GM18507 (cell line): ENCODE measurements at places on chromosomes 12 and 14.

DNA sequence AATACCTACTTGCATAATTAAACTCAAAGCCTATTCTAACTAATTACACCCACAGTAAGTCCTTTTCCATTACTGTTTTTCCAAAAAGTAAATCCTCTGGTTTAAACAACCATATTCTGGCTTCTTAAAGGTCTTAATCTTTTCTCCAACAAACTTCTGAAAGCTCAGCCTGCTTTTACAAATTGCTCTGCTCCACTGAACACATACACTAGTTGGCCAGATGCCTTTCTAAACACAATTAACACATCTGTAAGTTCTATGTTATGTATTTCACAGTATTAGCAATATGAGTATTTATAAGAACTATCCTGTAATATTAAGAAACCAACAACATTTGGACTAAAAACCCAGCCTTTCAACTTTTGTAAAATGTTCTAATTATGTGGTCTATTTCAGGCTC is 30.1 kb downstream of the PTPRB start:
- no peak for DNase-seq

- DNase-seq, result no peak
Measured at GRCh38 chr14:31252865-31253264, 45.3 kb upstream of the HECTD1 start.

DNA sequence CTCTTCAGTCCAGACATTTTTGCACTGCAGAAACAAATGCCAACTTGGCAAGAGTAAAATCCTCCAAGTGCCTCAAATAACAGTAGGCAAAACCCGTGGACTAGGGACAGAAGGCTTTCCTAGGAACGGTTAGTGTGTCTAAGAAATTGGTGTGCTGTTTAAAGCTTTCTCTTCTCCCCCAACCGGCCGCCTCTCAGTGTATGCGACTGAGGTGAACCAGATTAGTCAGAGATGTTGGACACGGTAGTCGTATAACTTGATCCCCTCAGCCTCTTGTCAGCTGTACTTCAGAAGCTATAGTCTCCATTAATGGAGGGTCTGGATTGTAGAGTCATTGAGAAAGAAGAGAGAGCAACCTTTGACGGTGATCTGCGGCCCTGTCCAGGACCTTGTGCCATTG is 21.7 kb downstream of the PPFIBP1 start:
- no peak for DNase-seq

DNA sequence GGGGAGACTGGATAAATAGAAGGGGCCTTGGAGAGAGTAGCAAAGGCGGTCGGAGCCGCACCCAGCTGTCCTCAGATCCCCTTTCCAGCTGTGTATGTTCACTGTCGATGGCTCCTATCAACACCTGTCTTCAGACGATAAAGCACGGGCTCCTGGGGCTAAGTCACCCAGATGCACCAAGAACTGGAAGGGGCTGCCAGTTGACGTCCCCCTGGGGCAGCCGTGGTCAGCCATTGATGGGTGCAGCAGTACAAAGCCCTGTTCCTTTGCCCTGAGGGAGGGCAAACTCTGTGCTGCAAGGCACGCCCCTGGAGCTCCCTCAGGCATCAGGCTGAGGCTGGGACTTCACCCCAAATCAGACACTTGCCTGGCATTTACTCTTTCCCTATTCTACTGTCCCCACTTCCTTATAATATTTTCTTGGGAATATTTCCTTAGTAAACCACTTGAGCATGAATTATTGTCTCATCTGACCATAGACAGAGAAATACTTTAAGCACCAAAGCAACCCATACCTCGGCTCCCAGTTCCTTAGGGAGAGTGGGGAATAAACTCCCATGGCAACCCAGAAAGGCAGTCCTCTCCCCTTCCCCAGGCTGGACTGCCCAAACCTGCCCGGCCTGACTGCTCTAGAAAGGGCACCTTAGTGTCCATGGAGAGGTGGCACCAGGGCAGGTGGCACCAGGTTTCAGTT is 59.6 kb upstream of the SCN8A start:
- no peak for DNase-seq

- no peak for DNase-seq
Measured at GRCh38 chr14:84351646-84352045, 1178.3 kb upstream of the FLRT2 start.

DNA sequence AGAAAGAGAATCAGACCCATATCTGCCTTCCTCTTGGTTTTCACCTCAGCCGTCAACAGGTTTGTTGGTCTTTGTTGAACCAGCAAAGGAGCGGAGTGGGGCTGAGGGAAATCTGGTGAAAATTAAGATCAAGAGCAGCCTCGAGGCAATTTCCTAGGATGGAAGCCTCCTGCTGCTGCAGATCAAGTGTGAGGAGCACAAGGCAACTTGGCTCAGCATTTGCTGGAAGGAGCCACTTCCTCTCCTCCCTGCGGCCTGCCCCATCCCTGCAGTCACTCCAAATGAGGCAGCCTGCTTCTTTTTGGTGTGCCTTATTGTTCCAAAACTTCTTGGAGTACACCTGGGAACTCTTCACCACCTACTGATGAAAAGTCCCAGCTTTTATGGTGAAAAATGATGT is 4.9 kb downstream of the TC2N start:
- no peak for DNase-seq

DNA sequence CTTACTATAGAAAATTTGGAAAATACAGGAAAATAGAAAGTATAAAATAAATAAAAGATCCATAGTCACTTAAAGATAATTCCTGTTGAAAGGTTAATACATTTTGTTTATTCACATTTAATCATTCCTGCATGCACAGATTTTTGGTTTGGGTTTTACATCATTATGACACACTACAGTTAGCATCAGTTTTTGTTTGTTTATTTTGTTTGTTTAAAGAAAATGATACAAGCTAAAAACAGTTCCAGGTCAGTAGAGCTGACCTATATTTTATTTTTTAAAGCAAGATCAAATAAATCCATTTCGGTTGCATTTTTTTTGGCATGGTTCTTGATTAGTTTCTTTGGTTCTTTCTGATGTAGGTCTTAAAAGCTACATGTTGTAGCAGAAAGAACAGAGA is 68.8 kb upstream of the CCDC91 start:
- DNase-seq, result no peak

DNA sequence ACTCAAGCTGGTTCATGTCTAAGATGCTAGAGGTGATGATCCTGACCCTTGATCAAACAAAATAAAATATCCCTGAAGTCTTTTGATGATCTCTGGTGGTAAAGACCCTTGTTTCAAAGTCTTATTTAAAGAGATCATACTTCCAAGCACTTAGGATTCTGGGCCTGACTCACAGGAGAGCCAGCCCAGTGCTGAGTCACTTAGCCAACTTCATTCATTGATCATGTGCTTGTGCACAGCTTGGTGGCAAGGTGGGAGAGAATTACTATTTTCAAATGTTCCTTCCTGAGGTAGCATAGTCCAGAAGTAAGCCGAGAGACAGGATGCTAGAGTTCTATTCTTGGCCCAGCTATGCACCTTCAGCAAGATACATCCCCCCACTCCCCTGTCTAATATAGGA is 40.6 kb downstream of the SCN8A start:
- no peak for DNase-seq

DNA sequence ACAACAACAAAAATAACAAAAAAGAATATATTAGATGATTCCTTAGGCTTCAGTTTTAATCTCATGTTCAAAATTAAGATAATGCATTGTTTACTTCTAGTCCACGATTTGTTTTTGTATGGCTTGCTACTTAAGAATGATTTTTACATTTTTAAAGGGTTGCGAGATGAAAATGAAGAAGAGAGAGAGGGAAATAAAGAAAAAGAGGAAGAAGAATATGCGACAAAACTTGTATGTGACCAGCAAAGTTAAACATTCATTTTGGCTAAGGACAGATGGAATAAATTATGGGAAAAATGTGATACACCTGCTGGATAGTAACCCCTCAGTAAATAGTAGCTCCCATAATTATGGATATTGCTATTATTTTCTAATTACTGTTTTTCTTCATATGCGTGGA is 1.2 kb upstream of the GIT2 start:
- DNase-seq, result no peak

GRCh38 chr14:93054876-93055275 is 60.8 kb downstream of the ITPK1 start:
- DNase-seq, result no peak

DNA sequence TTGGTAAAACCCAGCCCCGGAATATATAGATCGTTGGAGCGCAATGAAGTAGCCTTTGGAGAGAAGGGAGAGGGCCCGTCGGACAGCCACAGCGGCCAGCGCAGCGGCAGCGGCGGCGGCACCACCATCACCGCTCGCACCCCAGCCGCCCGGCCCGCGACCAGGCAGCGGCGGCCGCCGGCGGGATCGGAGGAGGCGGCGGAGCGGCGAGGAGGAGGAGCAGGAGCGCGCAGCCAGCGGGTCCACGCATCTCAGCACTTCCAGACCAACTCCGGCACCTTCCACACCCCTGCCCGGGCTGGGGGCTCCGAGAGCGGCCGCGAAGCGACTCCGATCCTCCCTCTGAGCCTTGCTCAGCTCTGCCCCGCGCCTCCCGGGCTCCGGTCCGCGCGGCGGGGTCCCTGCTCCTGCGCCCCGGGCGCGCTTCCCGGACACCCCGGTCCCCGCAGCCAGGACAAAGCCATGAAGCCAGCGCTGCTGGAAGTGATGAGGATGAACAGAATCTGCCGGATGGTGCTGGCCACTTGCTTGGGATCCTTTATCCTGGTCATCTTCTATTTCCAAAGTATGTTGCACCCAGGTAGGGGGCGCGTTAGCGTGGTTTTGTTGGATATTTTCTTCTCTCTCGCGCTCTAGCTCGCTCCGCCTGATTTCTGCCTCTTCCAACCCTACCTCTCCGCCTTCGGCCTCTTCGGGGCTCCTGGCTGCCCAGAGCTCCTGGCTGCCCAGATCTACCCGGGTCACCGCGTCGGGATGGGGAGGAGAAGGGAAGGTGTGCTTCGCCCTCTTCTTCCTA is 400 bp downstream of the CHST11 start:
- no peak for DNase-seq

GRCh38 chr14:64997108-64997794 is 10.6 kb downstream of the FNTB start:
- no peak for DNase-seq

- no peak for DNase-seq
Measured at GRCh38 chr12:27999521-27999920, 27.0 kb upstream of the PTHLH start.

DNA sequence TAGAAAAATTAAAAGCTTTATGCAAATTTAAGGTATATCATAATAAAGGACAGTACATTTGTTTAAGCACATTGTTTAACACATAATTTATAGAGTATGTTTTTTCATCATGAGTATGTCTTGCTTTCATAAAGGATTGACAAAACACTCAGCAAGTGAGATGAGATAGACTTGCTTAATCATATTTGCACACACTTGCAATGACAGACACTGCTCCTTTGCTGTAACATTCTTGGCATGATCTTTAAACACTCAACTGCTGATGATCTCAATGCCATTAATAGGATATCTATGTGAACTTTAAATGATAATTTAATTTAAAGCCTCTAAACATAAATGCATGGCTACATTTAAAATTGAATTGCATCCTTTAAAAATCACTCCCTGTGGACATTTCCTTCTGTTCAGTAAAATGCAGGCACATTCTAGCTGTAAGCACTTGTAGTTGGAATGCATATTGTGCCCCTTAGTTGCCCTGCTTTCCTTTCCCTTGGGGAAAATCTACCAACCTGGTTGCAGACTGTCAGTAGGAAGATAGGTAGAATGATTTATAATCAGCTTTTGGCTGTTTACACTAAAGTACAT is 979.0 kb downstream of the TMTC2 start:
- no peak for DNase-seq

- no peak for DNase-seq
Measured at GRCh38 chr14:94103554-94104150, 6.9 kb upstream of the IFI27 start.

DNA sequence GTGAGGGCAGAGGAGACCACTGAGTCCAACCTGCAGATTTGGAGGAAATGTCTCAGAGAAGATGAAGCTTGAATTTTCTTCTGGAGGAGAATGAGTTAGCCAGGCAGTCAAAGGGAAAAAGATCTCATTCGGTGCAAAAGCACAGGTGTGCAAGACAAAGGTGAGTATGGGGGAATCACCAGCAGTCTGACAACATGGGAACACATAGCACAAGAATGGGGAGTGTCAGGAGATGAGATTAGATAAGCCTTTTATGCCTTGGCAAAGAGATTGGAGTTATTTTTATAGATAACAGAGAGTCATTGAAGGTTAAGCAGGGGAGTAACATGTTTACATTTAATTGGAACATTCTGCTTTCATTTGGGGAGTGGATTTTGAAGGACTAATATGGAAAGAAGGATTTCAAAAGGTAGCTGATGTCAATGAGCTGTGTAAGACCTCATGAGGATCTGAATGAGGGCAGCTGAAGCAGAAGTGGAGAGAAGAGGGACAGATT is 171.3 kb upstream of the NTF3 start:
- no peak for DNase-seq

DNA sequence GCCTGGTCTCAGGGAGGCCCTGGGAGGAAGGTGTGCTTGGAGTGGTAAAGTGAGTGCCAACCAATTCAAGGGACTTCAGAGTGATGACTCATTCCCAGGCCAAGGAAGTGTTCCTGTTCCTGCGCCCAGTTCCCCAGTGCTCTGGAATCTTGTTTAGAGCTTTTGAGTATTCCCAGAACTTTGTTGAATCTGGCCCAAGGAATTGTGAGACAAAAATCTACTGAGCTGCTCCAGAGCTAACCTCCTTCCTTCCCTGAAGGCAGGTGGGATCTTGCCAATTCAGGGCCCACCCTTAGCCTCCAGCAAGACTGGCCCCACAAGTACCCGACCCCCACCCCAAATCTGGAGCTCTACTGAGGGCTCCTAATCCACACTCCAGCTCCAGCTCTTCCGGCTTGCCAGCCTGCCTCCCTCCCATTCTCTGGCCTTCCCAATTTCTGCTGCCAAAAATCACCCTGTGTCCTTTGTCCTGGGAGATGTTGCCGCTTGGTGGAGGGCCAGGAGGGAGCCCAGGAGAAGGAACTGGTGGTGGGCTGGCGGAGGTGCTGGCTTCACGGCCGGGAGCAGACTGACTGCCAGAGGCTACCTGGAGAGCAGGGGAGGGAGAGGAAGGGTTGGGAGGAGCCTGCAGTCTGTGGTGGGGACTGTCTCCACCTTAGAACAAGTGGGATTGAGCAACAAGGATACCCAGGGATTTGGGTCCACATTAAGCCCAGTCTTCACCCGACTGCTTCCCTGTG is 2.0 kb upstream of the ATN1 start:
- DNase-seq, result no peak

GRCh38 chr12:100453951-100454350 is 19.7 kb upstream of the NR1H4 start:
- DNase-seq, result no peak

- no peak for DNase-seq
Measured at GRCh38 chr12:1993871-1994371, 10.3 kb downstream of the DCP1B start.

DNA sequence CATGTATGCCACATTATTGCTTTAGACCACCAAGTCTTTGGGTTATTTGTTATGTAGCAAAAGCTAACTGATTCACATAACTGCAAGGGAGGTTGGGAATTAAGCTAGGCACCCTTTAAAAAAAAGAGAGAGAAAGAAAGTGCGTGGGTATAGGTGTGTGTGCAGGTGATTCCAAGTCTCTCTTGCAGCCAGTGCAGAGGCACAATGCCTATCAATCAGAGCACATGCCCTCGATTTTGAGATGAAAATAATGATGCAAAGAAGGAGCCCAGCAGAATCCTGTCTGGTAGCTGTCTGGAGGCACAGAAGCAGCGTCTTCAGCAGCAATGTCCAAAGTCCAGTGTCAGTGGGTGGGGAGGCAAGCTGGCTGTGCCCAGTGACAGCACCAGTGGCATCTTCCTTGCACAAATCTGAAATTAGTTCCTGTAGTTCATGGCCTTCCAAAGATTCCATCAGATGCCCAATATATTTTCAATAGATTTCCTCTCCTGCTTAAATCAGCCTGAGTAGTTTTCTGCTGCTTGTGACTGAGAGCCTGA is 62.4 kb upstream of the TBPL2 start:
- no peak for DNase-seq
